ENCODE measurements at places on chromosomes 16 and 17. TPM values are rescaled to one million over a fixed set of nuclear protein-coding genes. Genes with fewer than 3 reads are reported as not detected.

The IL17C gene
- 0.43 TPM for total RNA-seq

The NPIPB9 gene
- 0.41 TPM for total RNA-seq

DNA sequence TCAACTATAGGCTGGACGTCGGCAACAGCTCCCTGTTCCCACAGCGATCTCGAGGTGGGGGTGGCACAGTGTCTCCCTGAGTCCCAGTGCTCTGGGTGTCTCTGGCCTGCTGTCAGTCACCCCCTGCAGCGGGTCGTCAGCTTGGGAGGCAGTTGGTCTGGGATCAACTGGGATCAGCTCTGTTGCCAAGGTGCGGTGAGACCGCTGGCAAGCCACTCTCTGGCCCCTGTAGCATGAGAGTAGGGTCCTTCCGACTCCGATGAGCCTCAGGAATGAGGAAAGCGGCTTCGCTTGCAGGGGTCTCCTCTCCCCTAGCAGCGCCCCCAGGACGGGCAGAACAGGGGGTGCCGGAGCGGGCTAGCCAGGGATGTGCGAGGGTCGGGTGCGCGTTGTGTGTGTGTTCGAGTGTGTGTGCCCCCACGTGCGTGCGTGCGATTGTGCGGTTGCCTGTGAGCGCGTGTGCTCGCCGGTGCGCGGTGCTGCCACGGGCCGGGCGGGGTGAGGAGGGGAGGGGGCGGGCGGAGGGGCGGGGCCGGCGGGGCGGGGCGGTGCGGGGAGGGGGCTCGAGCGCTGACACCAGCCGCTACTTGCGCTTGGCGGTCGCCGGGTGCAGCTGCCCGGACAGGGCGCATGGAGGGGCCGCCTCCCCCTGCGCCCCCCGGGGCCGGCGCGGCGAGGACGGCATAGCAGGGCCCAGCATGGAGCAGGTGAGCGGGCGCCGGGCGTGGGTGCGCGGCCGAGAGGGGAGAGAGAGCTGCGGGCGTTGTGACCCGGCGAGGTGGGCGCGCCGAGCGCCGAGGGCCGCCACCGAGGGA is 9.4 kb upstream of the ARHGAP23 start:
- peak; percentile 45 for DNase-seq

DNA sequence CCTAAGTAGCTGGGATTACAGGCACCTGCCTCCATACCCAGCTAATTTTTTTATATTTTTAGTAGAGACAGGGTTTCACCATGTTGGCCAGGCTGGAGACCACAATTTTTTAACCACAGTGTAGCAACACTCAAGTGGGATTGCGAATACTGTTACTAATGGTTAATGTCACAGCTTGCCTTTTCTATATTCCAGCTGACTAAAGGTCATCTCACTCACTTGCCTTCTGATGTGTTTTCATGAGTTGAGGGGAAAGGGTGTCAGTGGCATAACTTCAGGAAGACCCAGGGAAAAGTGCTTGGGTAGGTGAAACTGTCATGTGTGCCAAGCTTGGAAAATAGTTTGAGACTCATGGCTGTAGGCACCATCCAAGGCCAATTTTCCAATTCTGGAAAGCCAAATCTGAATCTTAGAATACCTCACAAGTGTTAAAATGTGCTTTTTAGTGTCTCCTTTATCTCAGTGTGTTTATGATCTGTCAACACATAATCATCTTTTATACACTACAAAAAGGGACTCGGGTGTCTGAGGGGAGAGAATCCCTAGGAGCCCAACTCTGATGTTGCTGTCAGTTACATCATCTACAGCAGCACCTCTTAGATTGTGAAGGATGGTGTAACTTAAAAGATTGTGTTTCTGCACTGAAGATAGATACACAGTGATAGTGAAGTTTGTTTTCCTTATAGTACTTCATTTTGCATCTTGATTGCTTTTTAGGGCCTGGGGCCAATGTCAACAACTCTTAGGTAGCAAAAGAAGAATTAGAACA is 27.1 kb downstream of the OGFOD1 start:
- DNase-seq: no peak

DNA sequence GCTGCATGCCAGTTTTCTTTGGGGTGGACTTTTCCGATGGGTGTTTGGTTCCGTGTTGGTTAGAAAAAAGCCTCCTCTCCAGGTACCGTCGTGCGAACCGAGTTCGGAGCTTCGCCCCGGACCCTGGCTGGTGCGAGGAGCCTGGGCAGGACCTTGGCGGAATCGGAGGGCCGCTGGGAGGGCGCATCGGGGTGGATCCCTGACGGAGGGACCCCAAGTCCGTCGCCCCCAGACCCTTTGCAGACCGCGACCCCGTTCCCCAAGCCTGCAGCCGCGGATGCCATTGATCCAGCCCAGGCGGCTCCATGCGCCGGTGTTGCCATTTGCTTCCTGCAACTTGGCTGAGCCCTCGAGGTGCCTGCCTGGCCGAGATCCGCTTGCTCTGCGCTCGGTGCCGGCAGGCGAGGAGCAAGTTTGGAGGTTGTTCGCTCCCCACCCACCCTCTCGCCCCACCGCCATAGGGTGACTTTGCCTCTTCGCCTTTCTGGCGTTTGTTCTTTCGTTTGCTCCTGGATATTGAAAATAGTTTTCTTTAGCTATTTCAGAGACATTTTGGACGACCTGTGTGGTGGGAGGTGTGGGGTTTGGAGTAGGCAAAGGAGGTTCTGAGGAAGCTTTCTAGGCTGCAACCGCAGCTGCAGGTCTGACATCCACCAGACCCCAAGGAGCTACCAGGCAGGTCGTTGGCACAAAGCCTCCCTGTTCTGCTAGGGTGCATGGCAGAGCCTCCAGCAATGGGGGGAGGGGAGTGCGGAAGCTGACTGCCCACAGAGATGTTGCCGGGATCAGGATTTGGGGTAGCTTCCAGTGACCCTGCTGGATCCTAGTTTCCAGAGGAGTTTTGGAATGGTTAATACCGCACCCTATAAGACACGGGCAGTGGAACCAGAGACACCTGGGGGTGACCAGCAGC is 58.2 kb downstream of the RAP1GAP2 start:
- DNase-seq: peak; percentile 50

All from G401 (cell line).